ENCODE measurements at places on chromosomes 11 and 22.

DNA sequence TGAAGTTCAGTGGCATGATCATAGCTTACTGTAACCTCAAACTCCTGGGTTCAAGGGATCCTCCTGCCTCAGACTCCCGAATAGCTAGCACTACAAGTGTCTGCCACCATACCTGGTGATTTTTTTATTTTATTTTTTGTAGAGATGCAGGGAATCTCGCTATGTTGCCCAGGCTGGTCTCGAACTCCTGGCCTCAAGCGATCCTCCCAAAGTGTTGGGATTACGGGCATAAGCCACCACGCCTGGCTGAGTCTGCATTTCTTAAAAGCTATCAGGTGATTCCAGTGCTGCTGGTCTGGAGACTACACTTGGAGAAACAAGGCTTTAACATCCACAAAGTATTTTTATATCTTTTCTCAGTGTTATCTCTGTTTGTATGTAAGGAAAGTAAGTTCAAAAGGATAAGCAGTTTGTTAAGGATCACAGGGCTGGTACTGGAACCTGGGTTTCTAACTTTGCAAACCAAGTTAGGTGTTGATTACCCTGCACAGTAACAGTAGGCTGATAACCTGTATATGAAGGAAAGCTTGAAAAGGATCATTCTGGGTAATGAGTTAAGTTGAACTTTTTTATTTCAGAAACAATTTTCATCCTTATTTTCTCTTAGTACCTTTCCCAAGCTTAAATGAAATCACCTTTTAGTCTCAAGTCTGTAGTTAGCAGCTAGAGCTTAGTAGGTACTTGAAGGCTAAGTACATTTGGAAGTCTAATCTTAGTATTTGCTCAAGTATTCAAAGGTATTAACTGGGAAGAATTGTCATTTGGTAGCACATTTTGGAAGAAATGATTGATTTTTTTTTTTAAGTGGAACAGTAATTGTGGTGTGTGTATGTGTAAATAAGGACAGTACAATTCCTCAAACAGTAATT lies 12.5 kb downstream of the ACER3 start:
- no peak for DNase-seq

DNA sequence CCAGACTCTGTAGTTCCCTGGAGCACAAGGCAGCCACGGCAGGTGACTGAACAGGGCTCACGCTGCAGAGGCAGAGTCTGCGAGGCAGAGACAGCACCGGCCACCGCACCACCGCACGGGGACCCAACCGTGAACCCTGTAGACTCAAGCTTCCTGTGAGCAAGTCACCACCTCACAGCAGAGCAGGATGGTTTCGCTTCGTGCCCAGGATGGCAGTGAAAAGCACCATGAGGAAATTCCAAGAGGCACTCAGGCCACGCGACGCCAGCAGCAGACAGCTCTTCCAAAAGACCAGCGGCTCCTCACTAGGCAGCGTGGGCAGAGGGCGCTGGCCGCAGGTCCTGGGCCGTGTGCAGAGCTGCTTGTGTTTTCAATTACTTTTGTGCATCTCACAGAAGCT lies 24.5 kb downstream of the BRD1 start:
- DNase-seq = no peak

GRCh38 chr11:79493555-79494171 lies 52.8 kb upstream of the TENM4 start:
- no peak for DNase-seq

GRCh38 chr11:134645576-134645975 lies 233.5 kb upstream of the B3GAT1 start:
- no peak for DNase-seq

DNA sequence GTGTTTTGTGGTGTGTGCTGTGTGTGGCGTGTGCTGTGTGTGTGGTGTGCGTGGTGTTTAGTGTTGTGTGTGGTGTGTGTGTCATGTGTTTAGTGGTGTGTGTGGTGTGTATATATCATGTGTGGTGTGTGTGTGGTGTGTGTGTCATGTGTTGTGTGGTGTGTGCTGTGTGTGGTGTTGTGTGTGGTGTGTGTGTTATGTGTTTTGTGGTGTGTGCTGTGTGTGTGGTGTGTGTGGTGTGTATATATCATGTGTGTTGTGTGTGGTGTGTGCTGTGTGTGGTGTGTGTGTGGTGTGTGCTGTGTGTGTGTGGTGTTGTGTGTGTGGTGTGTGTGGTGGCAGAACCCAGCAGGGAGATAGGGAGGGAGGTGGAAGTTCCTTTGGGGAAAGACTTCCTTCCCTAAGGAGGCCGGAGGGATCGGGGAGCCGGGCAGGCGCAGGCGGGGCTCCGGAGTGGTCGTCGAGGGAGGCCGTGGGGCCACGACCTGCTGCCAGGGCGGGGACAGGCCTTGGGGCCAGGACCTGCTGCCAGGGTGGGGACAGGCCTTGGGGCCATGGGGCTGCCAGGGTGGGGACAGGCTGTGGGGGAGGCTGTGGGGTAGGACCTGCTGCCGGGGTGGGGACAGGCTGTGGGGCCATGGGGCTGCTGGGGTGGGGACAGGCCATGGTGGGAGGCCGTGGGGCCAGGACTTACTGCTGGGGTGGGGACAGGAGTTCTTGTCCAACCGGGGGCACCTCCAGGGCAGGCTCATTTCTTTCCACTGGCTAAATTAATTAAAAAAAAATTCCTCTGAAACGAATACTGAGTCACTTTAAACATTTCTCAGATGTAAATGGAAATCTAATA lies 15.2 kb downstream of the PIM3 start:
- DNase-seq = no peak

DNA sequence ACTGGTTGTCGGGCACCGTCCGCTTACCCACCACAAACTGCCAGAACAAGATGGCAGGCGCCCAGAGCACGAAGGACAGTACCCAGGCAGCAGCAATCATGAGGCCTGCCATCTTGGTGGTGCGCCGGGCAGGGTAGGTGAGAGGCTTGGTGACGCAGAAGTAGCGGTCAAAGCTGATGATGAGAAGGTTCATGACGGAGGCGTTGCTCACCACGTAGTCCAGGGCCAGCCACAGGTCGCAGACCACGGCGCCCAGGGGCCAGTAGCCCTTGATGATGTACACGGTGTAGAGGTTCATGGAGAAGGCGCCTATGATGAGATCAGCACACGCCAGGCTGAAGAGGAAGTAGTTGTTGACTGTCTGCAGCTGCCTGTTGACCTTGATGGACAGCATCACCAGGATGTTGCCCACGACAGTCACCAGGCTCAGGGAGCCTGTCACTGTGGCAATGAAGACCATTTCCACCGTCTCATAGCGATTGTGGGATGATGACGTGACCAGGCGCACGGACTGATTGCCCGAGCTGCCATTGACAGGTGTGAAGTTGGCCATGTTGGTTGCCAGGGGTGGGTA lies 4.6 kb downstream of the MDK start:
- no peak for DNase-seq

- DNase-seq = no peak
Observed at GRCh38 chr22:18048441-18048898, 24.1 kb upstream of the MICAL3 start.

- no peak for DNase-seq
Observed at GRCh38 chr11:74937696-74938475, 11.0 kb downstream of the XRRA1 start.

GRCh38 chr11:37450613-37451012 lies 852.6 kb upstream of the RAG2 start:
- DNase-seq = no peak

DNA sequence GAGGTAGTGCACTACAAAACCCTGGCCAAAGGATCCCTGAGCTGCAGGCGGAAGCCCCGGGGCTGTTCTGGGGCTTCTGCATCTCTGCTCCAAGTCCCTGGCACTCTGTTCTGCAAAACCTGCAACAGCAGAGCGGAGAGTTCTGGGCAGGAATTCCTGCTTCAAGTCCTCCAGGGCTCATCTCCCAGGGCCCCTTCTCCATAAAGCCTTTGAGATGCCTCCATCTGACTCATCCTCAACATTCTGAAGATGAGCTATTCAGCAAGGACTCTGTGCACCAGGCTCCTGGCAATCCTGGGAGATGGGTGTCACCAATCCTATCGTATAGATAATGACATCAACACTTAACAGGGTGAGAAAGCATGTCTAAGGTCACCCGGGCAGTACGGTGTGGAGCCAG lies 19.3 kb downstream of the SYN3 start:
- no peak for DNase-seq

DNA sequence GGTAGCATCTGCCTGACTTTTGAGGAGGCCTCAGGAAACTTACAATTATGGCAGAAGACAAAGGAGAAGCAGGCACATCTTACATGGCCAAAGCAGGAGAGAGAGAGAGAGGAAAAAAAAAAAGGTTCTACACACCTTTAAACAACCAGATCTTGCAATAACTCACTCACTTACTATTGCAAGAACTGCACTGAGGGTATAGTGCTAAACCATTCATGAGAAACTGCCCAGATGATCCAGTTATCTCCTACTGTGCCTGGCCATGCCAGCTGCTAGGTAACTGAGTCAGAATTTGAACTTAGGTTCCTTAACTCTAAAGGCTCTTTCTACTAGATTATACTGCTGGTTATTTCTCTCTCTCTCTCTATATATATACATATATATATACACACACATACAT lies 7.3 kb downstream of the HORMAD2 start:
- DNase-seq = no peak
